ENCODE measurements at places on chromosomes 5 and 9. TPM values are rescaled to one million over a fixed set of nuclear protein-coding genes. Genes with fewer than 3 reads are reported as not detected.

DNA sequence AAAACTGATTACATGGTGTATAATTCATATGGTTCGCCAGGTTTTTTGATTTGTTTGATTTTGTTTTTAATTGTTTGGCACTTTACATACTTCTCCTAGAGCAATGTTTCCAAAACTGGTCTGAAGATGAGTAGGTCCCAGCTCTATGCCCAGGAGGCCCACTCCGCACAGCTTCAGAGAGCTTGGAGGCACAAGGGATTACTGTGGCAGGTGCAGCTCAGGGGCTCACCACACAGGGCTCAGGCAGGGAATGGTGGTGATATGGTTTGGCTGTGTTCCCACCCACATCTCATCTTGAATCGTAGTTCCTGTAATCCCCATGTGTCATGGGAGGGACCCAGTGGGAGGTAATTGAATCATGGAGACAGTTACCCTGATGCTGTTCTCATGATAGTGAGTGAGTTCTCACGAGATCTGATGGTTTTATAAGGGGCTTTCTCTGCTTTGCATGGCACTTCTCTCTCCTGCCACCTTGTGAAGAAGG is 296.6 kb downstream of the MED10 start:
- DNase-seq, result no peak

STK32A gene
- 3.2 TPM for total RNA-seq

MYOZ3 gene
- total RNA-seq, result 0.64 TPM

PLPP7 gene
- total RNA-seq, result 17.3 TPM

- no peak for DNase-seq
These were observed 1.0 kb downstream of the NIPSNAP3A start for GRCh38 chr9:104748359-104749031.

Measured in glutamatergic neuron (in vitro differentiated cells).